ENCODE measurements at places on chromosomes 2 and 18.
A peak's percentile ranks its signal among the peaks of the same experiment; 100 is the strongest.

GRCh38 chr2:179307616-179308371 is 43.2 kb upstream of the SESTD1 start:
- no peak for DNase-seq

GRCh38 chr18:8948471-8949149 is 153.9 kb upstream of the NDUFV2 start:
- DNase-seq, result peak; percentile 79

DNA sequence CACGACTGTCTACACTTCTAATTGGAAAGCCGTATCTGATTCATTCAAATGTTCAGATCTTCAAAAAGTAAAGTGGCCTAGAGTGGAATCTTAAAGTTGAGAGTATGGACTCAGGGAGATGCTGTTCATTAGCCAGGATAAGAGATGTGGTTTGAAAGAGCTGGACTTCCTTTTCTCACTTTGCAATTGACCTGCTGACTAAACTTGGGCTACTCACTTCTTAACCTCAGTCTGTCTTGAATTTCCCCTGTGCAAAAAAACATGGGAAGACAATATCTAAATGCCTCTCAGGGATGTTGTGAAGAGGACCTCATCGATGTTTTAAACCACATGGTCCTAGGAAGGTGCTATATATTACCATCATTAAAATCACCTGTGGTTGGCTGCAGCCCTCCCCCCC is 64.1 kb downstream of the BCL2 start:
- no peak for DNase-seq

GRCh38 chr18:49768051-49768391 is 45.3 kb downstream of the ACAA2 start:
- peak; percentile 84 for DNase-seq

DNA sequence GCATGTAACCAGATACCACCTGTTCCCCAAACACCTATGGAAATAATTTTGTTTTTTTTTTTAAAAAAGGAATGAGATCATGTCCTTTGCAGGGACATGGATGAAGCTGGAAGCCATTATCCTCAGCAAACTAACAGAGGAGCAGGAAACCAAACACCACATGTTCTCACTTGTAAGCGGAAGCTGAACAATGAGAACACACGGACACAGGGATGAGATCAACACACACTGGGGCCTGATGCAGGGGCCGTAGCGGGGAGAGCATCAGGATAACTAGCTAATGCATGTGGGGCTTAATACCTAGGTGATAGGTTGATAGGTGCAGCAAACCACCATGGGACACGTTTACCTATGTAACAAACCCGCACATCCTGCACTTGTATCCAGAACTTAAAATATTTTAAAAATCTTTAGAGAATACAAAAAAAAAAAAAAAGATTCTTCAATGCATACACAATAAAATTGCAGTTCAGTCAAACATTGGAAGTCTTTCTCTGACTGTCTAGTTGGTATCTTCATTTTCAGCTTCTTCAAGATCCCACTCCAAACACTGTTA is 11.6 kb upstream of the CASP10 start:
- DNase-seq, result peak; percentile 54

DNA sequence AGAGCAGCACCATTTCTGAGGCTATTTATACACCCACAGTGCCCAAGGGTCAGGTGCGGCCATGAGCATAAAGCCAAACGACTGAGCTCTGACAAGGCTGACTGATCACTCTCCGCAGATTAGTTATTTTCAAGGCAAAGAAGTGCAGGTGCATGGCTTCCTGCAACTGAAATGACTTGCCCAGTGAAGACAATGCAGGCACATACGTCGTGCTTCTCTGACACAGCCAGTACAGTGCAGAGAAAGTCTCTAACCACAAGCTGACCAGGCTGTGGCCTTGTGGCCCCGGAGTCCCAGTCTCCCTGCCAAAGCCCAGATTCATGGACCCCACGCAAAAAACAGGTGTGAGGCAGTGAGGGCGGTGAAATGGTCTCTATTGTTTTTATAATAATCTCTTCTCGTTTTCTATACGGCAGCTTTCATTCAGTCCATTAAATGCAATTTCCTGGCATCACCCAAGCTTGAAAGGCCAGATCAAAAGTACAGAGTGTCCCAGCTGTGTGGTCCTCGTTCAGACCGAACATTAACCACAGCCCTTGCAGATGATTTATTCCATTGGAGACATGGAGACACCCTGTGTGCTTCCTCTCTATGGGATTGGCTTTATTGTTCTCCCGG is 447.0 kb upstream of the ID2 start:
- DNase-seq, result no peak

- DNase-seq, result no peak
Measured at GRCh38 chr2:19554520-19554919, 196.1 kb upstream of the OSR1 start.

GRCh38 chr2:207149249-207150213 is 16.2 kb downstream of the KLF7 start:
- DNase-seq, result peak; percentile 50

DNA sequence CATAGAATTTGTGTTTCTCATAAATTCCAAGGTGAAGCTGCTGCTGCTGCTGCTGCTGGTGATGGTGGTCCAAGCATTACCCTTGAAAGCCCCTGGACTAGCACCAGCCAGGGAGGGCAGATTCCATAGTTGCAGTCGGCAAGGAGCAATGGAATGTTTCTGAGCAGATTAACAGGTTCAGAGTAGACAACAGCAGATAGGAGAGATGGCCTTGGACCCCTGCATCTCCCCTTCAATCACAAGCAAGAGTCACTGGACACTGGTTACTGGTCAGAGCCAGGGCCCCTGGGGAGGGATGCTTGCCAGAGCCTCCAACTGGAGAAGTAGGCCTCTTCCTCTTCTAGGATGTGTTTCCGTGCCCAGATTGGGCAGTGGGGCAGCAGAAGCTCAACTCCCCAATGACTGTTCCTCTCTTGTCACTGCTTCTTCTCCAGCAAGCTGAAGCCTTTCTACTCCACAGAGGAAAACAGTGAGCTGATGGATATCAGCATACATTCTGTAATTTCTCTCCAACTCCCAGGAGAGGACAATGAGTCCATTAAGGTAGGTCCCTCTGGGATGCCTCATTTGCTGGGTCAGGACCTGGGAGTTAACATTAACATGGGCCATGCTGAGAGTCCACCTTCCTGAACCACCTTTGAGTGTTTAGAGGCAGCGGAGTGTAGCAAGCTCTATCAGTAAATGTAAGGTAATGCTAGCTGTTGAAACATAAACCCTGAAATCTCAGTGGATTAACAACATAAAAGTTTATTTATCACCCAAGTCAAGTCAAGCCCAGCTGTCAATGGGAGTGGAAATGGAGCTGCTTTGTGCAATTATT is 35.3 kb downstream of the MROH2A start:
- DNase-seq, result no peak

DNA sequence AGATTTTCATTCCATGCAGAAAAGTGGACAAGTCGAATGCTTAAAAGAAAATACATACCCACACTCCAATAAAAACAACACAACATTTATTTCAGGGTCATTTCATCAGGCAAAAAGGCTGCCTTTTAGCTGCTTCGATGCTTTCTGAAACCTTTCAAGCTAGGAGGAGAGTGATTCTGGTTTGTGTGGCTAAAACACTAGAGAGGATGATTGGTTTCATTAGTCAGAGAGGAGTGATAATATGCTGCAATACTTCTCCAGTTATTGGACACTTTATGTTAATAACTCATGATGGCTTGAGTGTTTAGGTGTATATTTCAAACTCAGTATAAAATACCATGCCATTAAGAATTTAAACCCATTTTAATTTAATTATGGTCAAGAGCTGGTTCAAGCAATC is 614.0 kb downstream of the SLC4A3 start:
- DNase-seq, result peak; percentile 34

DNA sequence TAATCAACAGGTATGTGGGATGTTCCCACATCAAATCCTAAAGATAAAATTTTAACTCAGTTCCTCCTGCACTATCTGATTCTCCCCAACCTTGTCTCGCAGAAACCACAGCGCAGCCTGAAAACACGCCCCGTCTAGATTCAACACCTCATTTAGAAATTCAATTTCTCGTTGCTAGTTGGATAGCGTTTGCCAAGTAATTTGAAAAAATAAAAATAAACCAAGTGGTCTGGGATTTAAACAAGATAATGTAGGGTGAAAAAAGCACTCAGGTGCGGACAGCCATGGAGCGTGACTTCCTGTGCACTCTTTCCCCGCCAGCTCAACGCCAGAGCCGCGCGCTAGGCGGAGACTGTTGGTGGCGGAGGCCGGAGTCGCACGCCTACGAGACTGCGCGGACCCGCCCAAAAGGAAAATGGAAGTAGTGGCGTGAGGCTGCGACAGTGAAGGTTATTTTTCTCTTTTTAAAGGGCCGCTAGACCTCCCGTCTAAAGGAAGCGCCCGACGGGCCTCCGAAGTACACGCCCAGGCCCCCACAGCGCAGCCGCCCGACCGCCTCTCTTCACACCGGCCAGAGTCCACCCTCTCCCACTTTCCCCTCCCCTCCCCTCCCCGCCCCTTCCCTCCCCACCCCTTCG is 615 bp upstream of the CCNT2 start:
- DNase-seq, result no peak

DNA sequence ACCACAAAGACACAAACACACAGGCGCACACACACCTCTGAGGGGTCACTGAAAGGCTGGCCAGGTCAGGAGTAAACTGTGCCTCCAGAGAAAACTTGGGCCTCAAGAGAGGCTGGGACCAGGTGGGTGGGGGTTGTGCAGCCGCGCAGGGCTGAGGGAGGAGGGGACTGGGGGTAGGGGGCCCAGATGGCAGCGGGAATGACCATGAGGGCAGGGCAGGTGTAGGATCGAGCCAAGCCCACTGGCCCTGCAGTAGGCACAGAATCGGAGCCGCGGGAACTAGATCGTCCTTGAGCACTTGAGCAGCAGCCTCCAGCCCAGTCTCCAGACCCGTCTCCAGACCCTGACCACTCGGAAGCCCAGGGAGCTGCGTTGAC is 36.8 kb downstream of the ANKMY1 start:
- no peak for DNase-seq

GRCh38 chr18:55185391-55185790 is 226.1 kb upstream of the CCDC68 start:
- peak; percentile 9 for DNase-seq

DNA sequence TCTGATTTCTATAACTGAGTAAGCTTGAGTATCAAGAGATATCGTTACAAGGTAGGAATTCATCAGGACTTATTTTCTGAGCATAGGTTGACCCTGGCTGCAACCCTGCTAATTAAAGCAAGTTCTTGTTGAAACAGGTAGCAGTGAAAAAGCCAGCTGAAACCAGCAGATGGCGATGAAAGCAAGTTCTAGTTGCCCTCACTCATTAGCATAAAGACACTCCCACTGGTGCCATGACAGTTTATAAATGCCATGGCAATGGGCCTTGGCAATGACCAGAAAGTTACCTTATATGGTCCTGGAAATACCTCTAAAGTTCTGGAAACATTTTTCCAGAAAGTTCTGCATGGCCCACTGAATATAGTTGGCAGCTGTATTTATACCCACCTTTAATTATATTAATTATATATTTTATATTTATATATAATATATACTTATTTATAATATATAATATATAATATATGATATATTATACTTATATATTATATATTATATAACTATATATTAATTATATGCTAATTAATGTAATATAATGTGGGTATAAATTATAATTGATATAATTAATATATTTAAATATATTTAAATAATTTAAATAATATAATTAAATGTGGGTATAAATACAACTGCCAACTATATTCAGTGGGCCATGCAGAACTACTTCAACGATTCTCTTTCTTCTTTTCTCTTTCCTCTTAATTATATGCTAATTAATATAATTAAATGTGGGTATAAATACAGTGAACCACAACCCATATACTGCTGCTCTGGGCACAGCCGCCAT is 188.0 kb downstream of the CDH7 start:
- DNase-seq, result peak; percentile 31

DNA sequence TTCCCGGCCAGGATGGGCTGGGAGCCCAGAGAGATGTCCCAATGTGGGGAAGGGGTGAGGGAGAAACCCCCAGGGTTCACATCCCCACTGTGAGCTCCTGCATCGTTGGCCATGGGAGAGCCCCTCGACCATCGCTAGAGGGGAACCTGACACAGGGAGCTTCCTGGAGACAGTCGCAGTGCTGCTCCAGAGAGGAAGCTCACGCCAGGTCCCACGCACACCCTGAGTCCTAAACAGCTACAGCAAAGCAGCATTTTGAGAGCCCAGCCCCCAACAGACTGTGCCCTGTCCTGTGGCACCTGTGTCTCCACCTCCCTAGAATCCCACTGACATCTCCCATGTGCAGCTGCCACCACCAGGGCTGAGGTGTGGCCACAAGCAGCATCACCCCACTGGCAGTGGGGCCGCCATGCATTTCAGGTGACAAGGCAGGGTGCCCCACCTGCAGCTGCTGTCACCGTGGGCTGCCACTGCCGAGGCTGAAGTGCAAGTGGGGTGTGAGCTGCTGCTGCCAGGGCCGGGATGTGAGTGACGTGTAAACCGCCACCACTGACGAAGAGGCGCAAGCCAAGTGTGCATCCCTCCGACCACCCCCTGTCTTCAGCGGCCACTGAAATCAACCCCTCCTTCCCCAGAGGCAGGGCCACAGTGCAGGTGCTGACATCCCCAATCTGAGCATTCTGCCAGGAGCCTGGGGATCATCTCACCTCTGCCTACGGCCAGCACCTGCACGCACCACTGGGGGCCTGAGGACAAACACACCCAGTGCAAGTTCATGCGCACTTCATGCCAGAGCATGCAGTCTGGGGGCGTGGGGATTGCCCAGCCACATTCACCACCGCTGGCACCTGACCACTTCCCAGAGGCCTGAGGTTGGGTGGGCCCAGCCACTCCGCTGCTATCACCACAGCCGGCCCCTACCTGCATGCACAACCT is 467.7 kb upstream of the SALL3 start:
- no peak for DNase-seq

- peak; percentile 80 for DNase-seq
Measured at GRCh38 chr2:240060977-240061591, 7.8 kb upstream of the OR6B3 start.

- peak; percentile 68 for DNase-seq
Measured at GRCh38 chr18:55012008-55012407, 52.7 kb upstream of the CCDC68 start.

GRCh38 chr18:46541626-46542189 is 115.3 kb downstream of the LOXHD1 start:
- DNase-seq, result no peak

GRCh38 chr2:163888591-163888990 is 152.8 kb upstream of the FIGN start:
- no peak for DNase-seq

- DNase-seq, result no peak
Measured at GRCh38 chr2:147649998-147650397, 194.8 kb upstream of the ACVR2A start.

DNA sequence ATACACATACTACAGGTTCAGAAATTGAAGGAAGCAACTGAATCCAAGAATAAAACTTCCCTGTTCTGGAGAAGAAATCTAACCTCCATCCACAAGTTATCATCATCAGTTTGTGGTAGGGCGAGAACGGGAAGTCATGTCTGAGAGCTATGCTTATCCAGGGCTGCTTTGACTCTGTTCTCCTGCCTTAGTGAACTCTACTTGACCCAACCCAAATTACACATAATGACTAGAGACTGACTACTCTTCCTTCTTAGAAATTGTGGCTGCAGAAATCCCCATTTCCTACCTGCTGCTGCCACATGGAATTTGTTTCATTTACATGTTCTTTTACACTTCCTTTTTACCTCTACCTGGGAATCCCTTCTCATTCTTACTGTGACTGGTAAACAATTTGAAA is 1102.6 kb upstream of the PIK3C3 start:
- no peak for DNase-seq
